ENCODE measurements at places on chromosomes 11 and 22. TPM values are rescaled to one million over a fixed set of nuclear protein-coding genes. Genes with fewer than 3 reads are reported as not detected.
A peak's percentile ranks its signal among the peaks of the same experiment; 100 is the strongest.

DNA sequence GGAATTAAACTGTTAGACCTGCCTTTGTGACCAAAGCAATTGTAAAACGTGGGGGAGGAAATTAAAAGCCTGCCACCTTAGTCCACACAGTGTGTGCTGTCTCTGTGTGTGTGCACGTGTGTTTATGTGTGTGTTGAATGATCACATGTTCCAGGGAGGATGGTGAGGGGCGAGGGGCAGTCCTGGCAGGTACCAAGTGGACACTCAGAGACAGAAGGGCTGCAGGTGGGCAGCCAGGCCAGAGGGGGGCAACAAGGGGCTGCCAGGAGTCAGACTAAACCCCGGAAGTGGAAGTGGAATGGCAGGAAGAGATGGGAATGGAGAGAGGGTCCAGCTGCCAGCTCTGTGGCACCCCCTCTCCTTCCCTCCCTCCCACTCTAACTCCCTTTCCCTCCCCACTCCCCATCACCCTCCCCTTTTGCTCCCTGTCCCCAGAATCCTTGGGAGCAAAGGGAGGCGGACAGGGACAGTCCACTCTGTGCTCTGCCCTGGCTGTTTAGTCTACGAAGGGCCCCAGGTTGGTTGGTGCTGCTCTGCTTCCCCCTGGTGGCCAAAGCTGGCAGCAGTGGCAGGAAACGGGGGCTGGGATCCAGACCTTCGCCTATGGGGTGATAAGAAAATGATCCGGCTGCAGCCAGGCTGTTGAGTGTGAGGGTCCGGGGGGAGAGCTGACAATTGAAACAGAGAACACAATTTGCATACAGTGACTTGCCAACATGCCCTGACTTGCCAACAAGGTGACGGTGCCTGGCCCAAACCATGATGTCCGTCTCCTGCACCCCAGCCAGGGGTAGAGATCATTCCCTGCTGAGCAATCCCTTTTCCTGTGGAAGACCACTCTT is 24.4 kb downstream of the P2RY2 start:
- peak; percentile 22 for DNase-seq

GRCh38 chr22:42261296-42261695 is 9.2 kb downstream of the TCF20 start:
- DNase-seq, result no peak

DNA sequence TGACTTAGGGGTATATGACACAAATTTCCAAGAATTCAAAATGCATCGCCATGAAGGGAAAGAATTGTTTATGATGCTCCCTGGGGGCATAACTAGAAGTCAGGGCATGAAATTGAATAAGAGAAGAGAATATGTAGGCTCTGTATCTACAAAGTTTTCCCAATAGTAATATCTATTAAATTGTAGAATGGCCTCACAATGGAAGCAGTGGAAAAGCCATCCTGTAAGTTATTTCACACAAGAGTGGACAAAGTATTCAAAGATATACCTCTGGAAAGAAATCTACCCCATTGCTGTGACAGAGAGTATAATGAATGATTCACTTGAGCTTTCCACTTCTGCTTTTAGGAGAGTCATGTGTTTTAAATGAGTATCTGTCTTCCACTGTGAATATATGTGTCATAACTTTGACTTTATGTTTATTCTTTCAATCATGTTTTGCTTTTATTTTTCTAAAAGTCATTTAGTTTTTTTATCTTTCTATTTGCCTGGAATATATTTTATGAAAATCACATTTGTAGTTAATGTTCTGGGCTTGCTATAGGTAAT is 65.7 kb upstream of the DDI1 start:
- DNase-seq, result no peak

- DNase-seq, result no peak
Observed at GRCh38 chr22:46355996-46356471, 20.5 kb downstream of the TRMU start.

- no peak for DNase-seq
Observed at GRCh38 chr11:279966-280705, 1.9 kb downstream of the NLRP6 start.

GRCh38 chr11:122248131-122248530 is 132.1 kb upstream of the BLID start:
- DNase-seq, result no peak

- no peak for DNase-seq
Observed at GRCh38 chr11:69293087-69293486, 868 bp upstream of the MYEOV start.

GRCh38 chr11:61777234-61778090 is 14.9 kb downstream of the TMEM258 start:
- DNase-seq, result peak; percentile 29

- no peak for DNase-seq
Observed at GRCh38 chr11:102727890-102728289, 3.1 kb upstream of the MMP8 start.

GRCh38 chr11:11396301-11397035 is 43.4 kb upstream of the CSNK2A3 start:
- DNase-seq, result peak; percentile 58

DNA sequence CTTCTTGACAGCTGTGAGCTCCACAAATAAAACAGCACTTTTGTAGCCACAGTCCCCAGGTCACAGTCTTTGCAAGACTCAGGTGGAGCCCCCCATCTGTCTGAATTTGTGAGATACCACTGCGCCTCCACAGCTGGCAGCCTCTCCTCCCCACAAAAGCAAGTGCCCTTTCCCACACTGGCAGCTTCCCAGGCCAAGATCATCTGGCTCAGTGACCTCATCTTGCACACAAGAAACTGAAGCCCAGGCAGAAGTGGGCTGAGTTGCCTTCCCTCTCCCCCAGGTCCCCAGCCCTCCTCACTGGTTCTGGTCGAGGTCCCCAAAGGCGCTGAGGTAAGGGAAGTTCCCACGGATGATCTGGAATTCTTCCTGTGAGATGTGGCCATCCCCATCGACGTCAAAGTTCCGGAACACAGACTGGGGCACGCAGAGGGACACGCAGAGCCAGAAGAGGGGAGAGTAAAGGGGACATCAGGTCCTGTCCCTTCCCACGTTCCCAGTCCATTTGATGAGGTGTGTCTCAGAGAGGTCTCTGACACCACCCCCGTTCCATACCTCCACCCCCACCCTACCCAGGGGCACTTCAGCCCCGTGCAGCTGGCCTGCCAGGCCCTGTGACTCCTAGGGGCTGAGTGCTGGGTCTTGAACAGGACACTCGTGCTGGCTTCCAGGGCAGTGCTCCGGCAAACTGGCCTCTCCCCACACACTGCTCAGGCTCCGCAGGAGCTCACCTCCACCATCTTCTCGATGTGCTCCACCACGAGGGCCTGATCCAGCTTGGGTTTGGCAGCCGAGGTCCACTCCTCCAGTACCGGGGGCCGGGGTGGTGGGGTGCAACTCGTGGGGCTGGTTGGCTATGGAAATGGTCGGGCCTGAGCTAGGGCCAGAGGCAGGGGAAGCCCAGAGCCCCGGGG is 8.9 kb downstream of the RASGRP2 start:
- DNase-seq, result no peak

DNA sequence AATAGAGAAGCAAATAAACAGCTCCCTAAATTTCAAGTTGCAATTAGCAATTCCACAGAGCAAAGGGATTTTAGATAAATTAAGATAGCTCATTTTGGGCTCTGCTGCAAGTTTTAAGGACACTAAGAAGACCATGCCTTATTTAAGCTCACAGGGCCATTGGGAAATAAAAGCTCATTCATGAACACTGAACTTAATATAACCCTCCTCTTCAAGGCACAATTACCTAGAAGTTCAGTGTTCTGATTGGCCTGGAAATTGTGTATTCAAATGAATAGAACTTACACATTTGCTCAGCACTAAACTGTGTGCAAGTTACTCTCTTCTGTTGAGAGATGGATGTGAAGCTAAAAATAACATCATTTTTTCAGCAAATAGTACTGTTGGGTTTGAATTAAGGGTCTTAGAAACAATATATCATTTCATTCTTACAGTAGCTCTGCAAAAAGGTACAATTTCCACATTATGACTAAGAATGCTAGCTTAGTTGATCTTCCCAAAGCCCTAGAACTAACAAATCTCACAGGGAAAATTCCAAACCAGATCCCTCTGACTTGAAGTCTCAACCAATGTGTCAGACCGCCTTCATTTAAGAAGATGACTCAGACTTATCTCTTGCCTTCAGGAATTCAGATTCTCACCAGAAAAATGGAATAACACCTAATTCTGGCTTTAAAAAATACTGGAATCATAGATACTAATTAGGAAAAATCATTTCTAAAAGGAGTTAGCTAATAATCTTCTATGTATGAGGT is 87.4 kb upstream of the LRRC55 start:
- no peak for DNase-seq

GRCh38 chr11:105553025-105553424 is 56.8 kb upstream of the GRIA4 start:
- no peak for DNase-seq

C11orf42 gene
- not detected for total RNA-seq

JAML gene
- total RNA-seq, result 1.2 TPM

HEPN1 gene
- not detected for total RNA-seq

ESAM gene
- total RNA-seq, result 3.7 TPM

FJX1 gene
- total RNA-seq, result 78.8 TPM

MYRF gene
- 0.94 TPM for total RNA-seq

SMIM38 gene
- total RNA-seq, result 0.78 TPM

OR52I2 gene
- not detected for total RNA-seq

PIWIL4 gene
- total RNA-seq, result 5.8 TPM
